ENCODE measurements at places on chromosomes 7 and 10.
A peak's percentile ranks its signal among the peaks of the same experiment; 100 is the strongest.

DNA sequence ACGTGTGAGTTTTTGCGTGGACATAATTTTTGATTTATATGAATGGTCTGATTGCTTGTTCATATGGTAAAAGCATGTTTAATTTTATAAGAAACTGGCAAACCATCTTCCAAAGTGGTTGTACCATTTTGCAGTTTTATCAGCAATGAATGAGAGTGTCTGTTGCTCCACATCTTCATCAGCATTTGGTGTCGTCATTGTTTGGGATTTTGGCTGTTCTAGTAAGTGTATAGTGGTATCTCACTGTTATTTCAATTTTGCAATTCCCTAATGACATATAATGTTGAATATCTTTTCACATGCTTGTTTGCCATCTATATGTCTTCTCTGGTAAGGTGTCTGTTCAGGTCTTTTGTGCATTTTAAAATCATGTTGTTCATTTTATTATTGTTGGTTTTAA is 13.2 kb upstream of the PLCE1 start:
- no peak for DNase-seq

DNA sequence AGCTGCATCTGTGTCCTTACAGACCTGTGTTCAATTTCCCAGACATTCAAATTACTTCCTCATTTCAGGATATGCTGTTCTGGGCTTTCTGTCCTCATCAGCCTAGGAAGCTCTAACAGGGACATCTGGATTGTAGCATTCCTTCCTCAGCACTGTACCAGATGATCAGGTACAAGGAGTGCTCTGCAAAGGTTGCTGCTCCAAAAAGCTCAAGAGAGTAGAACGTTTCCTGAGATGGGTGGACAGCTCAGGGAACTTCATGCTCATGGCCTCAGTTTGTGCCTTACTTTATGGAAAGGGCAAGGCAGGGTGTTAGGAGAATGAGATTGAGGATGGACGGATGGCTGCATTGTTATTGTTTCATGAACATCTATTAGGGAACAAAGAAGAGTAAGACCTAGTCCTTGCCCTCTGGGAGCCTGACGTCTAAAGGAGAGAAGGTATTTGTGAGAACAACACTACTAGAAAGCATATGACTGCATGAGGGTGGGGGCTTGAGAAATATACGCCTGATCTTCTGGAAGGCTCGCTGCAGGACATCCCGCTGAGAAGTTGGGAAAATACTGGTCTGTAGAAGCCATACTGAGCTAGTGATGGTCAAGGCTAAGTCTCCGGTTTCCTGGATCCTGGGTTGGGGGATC is 10.5 kb upstream of the ZNF212 start:
- DNase-seq: no peak

DNA sequence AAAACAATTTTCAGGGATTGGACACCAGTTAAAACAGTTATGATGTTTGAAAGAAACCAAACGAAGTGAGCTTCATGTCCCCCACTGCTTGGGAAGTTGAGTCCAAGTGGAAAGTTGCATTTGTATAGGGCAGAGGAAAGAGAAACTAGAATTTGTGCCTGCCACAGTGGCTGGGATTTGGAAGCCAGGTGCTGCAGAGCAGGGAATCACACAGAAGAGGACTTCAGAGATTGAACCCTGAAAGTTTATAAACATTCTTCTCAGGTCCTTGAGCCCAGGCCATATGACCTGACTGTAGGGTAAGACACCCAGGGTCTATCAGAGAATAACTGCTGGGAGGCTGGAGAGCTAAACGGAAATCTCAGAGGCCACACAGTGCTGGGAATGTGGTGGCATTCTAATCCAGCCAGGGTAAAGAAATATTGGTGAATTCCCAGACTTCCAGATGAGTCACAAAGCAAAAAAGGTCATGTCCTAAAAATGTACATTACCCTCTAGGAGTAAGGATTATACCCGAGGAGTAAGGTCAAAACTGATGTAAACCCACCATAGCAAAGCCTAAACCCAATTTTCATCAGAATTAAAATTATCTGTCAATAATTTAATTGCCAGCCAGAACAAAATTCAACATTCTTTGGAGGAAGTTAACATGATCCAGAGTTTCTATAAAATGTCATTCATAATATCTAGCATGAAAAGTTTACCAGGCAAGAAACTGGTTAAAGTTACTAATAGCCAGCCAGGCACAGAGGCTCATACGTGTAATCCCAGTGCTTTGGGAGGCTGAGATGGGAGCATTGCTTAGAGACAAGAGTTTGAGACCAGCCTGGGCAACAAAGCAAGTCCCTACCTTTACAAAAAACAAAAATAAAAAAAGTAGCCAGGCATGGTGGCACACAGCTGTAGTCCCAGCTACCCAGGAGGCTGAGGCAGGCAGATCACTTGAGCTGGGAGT is 31.2 kb downstream of the TOMM7 start:
- no peak for DNase-seq

- no peak for DNase-seq
Observed at GRCh38 chr7:136180984-136181383, 203.8 kb upstream of the MTPN start.

DNA sequence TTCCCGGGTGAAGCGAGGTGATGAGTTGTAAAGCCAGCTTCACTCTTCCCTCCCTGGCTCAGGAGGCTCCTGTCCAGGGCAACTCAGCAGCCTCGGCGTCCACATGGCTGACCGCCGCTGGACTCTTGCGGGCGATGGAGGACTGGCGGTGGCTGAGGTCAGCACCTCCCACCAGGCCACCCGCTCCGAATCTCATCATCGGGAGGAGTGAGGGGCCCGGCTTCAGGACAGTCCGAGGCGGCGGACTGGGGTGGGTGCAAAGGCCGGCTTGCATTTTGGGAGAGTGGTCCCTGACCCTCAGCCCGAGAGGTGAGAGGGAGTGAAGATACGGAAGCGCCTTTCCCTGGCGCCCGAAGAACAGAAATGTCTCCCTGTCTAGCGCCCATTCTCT is 759 bp downstream of the DNAJB12 start:
- DNase-seq: no peak

DNA sequence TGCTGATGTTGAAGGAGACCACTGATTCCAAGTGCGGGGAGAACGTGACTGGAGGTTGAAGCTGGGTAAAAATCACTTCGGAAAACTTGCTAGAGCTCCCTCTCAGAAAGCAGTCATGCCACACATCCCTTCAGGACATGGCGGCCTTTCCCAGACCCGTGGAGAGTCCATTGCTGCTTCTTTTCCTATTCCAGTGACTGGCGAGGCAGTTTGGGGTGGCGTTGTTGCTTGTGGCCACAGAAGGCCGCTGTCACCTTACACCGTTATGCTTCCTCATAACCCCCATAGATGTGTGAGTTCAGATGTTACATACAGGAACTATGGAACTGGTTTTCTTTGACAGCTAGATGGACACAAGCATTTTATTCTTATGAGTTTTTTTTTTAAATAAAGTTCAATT is 235.6 kb upstream of the POM121L12 start:
- DNase-seq: no peak

GRCh38 chr7:112782498-112782897 is 7.7 kb downstream of the TMEM168 start:
- no peak for DNase-seq

- DNase-seq: no peak
Observed at GRCh38 chr10:114380797-114381196, 23.5 kb downstream of the AFAP1L2 start.

GRCh38 chr7:123271231-123271630 is 71.5 kb upstream of the SLC13A1 start:
- DNase-seq: no peak

GRCh38 chr7:94324380-94325121 is 70.1 kb upstream of the COL1A2 start:
- no peak for DNase-seq

GRCh38 chr10:121624836-121625486 is 26.7 kb upstream of the FGFR2 start:
- DNase-seq: peak; percentile 48

DNA sequence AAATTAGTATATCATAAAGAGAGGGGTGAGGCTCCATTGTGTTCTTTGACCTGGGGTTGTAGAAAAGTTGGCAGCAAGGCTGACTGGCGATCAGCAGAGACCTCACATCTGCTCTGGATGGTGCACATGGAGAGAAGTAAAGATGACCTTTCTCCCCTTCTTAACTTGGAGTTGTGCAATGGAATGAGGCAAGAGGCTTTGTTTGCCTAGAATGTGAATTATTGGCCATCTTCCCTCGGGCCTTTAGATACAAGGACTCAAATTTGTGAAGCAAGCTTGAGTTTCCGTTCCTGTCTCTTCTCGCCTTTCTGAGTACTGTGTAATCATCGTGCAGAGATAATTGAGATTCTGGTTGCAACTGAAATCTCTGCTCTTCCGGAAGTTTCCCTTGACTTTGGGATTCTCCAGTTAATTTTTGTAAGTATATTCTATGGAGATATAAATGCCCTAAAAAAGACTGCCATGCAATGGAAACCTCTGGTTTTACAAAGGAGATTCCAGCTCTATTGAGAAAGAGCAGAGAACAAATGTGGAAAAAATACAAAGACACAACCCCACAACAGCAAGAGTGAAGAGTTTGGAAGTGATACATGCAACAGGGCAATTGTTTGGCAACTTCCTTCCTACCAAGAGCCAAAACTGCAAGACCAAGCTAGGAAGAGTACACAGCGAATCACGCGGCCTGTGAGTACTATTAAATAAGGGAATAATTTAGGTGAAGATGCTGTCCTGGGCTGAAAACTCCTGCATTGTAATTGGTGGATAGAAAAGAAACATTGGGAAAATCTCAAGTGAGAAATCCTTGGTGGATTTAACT is 542.3 kb upstream of the NRP1 start:
- DNase-seq: no peak

DNA sequence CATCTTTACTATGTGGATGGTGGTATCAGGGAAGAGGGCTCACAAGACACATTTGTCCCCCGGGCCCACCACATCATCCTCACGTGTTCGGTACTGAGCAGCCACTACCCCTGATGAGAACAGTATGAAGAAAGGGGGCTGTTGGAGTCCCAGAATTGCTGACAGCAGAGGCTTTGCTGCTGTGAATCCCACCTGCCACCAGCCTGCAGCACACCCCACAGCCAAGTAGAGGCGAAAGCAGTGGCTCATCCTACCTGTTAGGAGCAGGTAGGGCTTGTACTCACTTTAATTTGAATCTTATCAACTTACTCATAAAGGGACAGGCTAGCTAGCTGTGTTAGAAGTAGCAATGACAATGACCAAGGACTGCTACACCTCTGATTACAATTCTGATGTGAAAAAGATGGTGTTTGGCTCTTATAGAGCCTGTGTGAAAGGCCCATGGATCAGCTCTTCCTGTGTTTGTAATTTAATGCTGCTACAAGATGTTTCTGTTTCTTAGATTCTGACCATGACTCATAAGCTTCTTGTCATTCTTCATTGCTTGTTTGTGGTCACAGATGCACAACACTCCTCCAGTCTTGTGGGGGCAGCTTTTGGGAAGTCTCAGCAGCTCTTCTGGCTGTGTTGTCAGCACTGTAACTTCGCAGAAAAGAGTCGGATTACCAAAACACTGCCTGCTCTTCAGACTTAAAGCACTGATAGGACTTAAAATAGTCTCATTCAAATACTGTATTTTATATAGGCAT is 9.1 kb upstream of the CSGALNACT2 start:
- peak; percentile 37 for DNase-seq

GRCh38 chr10:78381107-78381506 is 347.4 kb downstream of the RPS24 start:
- no peak for DNase-seq

DNA sequence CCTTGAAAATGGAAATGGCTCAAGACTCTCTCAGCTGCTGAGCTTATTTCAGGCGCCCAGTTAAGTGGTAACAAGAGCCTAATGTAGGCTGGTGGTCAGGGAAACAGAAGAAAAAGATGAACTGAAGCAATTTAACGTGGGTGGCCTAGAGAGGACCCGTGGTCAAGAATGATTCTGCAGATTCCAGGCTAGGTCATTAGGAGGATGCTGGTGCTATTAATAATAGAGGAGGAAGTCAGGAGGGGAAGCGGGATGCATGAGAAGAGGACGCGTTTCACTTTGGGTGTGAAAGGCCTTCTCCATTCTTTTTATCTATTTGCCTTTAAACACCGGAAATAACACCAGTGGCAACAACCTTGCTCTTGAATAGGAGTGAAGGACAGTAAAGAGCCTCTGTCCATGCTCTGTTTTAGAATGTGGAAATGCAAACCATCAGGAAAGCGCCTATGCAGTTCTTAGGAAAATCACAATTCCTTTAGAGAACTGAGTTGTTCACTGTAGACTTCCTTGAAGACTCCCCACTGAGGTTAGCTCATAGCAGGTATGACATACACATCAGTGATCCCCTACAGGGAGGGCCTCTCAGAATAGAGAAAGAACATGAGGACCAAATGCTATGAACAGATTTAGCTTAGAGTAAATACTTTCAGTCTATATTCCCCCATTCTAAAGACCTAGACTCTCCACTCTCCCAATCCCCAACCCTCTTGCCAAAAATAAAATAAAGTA is 8.6 kb downstream of the LIPA start:
- no peak for DNase-seq

DNA sequence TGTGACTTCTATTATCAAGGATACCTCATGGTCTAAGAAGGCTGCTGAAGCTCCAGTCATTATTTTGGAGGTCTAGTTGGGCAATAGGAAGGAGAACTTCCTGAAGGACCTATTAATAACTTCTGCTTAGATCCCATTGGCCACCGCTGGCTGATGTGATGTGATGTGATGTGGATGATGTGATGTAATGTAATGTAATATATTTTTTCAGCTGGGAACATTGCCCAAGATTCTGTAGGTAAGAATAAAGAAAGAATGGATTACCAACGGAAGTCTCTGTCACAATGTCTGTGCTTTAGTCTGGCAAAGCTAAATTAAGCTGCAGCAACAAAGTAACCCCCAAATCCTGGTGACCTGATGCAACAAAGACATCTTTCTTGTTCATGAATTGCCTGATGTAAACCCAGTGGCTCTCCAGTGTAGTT is 233.7 kb downstream of the PTEN start:
- no peak for DNase-seq

DNA sequence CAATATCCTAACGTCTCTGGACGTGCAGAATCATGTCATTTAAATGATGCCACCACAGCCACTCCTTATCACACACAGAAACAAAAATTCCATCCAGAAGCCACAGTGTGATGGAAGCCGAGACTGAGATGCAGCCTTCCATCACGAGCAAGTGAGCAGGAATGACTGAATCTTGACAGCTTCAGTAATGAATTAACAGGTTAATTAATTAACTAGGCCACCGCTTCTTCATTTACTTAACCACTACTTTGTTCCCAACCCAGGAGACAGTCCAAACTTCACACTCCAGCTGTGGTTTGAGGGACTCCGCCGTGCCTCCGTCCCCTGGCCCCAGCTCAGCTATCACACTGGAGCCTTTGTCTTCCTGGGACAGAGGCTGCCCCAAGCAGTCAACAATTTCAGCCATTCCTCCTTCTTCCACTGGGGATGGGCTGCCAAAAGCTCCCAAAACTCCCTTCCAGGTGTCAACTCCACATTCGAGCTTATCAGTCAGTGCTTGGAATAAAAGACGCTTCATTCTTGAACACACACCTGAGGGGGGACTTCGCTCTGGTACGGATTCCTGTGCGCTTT is 65.9 kb downstream of the FGFR2 start:
- peak; percentile 84 for DNase-seq
